ENCODE measurements at places on chromosomes 12 and 14.

GRCh38 chr14:99393059-99393655, 87.5 kb downstream of the SETD3 start:
- no peak for DNase-seq

GRCh38 chr12:58873496-58873895, 46.8 kb downstream of the LRIG3 start:
- DNase-seq: no peak

GRCh38 chr14:59846595-59846994, 24.0 kb downstream of the RTN1 start:
- no peak for DNase-seq

DNA sequence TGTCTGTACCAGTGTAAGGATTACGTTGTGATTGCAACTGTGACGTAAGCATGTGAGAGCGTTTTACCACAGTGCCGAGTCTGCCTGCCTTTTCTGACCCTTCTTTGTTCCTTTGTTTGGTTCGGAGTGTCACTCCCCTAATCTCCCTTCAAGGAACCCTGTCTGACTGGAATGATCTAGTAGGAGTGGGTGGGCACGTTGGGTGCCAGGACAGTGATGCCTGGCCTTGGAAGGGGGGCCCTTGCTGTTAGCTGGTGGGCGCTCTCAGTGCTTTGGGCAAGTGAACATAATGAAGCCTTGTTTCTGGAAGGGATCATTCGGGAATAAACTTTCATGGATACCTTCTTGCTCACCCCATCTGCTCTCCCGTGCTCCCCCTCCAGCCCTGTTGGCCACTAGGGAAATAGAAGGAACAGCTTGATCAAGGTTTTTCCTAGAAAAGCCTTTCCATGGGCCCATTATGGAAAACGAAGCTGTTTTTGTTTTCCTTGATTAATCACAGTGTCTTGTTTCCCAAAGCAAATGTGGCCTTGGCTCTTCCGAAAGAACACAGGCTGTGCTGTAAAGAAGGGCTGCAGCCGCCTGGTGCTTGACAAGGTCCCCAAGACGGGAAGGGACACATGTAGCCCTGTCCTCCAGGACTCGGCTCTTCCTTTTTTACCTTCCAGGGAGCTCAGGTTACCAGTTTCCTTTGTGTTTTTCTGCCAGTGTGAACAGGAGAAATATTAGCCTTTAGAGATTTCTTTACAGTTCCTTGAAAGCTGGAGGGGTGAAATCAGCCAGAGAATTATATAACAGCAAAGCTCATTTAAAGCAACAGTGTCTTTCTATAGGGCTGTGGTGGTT, 215.5 kb downstream of the CRADD start:
- no peak for DNase-seq

DNA sequence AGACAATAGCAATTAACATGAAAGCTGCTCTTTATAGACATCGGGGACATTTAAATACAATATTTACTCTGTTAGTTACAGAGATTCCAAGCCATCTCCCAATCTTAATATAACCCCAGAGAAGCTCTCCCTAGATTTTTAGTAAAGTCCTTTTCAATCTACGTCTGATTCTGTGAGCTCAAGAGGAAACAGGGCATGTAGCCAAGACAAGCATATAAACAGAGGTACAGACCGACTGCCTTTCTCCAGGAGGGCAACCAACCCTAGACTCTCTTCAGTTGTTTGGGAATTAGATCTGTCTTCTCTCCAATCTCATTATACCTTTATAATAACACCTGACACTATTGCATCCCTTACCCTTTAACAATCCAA, 57.4 kb downstream of the TMTC1 start:
- no peak for DNase-seq

GRCh38 chr12:58615047-58615446, 305.3 kb downstream of the LRIG3 start:
- no peak for DNase-seq

GRCh38 chr12:103578926-103579325, 8.1 kb upstream of the STAB2 start:
- DNase-seq: no peak

GRCh38 chr14:56782711-56783110, 27.6 kb downstream of the OTX2 start:
- DNase-seq: no peak

DNA sequence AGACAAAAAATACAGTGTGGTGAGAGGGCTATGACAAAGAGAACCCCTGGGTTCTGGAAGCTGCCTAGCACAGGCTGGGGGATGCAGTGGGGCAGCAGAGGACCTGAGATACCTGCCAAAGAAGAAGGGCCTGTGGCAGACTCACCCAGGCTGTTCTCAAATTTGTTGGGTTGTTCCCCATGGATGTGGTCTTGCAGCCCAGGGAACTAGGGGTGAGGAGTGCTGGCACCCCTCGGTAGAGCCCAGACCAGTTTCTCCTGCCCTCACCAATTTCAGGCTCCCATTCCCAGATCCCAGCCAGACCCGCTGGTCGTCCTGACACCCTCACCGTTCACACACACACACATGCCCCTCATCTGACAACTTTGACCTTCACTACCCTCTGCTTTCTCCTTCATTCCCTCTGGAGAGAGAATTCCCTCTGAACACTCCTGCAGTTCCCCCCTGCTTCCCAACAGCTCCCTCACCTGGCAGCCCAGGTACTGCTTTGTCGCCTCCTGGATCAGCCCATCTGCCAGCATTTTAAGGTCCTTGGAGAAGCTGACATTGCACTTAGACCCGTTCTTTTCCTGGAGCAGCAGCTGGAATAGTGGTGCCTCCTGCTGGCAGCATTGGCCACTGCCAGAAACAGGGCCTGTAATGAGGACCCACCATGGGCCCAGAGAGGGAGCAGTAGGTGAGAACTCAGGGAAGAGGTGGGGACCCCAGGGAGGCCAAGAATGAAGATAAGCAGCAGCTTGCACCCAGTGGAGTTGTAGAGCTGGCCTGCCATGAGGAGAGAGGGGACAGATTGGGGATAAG, 5.9 kb upstream of the GDF11 start:
- DNase-seq: no peak

GRCh38 chr12:52349196-52349595, 18.1 kb downstream of the KRT85 start:
- no peak for DNase-seq

DNA sequence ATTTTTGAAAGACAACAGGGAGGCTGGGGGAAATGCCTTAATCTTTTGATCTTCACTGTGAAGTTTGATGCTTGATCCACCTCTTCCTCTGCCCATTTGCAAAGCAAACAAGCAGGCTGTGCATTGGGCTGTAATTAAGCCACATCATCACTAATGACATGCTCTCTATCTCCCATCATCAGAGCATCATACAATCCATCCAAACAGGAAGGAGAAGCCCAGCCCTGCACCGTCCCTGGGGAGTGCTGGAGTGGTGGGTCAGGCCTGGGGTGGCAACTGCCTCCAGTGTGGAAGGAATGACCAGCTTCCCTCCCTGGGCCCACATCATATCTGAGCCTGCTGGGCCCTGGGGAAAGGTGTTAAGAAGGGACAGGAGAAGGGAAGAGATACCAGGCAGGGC, 6.9 kb upstream of the KRT74 start:
- DNase-seq: no peak

Data from cortex of kidney (tissue), 1 donor.